Posterior vena cava (tissue), 2 donors: ENCODE measurements at places on chromosomes 3 and 15.
A peak's percentile ranks its signal among the peaks of the same experiment; 100 is the strongest.

DNA sequence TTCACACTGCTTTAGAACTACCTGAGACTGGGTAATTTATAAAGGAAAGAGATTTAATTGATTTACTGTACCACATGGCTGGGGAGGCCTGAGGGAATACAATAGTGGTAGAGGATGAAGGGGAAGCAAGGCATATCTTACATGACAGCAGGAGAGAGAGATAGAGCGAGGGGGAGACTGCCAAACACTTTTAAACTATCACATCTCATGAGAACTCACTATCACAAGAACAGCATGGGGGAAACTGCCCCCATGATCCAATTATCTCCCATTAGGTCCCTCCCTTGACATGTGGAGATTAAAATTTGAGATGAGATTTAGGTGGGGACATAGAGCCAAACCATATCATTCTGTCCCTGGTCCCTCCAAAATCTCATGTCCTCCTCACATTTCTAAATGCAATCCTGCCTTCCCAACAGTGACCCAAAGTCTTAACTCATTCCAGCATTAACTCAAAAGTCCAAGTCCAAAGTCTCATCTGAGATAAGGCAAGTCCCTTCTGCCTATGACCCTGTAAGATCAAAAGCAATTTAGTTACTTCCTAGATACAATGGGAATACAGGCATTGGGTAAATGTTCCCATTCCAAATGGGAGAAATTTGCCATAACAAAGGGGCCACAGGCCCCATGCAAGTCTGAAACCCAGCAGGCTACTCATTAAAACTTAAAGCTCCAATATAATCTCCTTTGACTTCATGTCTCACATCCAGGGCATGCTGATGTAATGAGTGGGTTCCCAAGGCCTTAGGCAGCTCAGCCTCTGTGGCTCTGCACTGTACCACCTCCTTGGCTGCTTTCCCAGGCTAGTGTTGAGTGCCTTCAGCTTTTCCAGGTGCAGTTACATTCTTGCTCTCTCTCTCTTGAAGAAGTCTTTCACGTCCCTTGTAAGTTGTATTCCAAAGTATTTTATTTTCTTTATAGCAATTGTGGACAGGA lies 481.7 kb upstream of the TGFBR2 start:
- no peak for DNase-seq

DNA sequence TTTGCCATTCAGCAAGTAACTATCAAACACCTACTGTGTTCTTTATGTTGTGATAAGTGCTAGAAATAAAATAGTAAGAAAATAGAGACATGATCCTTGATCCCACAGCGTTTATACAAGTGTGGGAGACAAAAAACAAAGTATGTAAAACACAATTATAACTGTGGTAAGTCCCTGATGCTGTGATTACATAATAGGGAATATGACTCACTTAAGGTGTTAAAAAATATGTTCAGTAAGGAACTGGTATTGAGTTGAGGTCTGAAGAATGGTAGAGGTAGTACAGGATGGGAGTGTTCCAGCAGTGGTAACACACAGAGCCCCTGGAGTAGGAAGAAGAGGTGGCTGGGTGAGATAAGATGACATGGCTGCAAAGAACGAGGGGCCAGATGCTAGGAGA lies 132.1 kb upstream of the TMC3 start:
- no peak for DNase-seq

DNA sequence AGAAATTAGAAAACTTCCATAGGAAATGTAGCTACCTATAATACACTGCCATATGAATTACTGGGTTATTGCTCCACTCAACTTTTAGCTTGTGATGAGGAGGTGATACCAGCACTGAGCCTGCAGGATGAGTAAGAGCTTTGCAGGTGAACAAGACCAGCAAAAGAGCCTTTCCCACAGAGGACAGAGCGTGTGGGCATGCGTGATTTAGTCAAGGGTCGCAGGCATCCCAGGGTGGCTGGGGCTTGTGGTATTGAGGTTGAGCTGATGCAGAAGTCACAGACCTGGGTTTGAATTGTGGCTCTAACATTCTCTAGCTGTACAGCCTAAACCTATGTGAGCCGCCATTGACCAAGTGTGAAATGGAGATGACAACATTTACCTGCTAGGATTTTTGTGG lies 5.6 kb downstream of the NRROS start:
- no peak for DNase-seq

GRCh38 chr3:66280304-66280703 lies 59.5 kb downstream of the SLC25A26 start:
- DNase-seq, result no peak

GRCh38 chr15:88269356-88270062 lies 13.0 kb upstream of the NTRK3 start:
- peak; percentile 50 for DNase-seq

- DNase-seq, result no peak
Measured at GRCh38 chr3:67045711-67046465, 47.8 kb downstream of the KBTBD8 start.

GRCh38 chr3:74614107-74614967 lies at the start of gene CNTN3:
TSS of gene CNTN3 (minus strand) at chr3:74614659. CDS start at chr3:74521112, 93,547 bp downstream.
- DNase-seq, result no peak
